ENCODE measurements at places on chromosomes 11 and 22.
A peak's percentile ranks its signal among the peaks of the same experiment; 100 is the strongest.

DNA sequence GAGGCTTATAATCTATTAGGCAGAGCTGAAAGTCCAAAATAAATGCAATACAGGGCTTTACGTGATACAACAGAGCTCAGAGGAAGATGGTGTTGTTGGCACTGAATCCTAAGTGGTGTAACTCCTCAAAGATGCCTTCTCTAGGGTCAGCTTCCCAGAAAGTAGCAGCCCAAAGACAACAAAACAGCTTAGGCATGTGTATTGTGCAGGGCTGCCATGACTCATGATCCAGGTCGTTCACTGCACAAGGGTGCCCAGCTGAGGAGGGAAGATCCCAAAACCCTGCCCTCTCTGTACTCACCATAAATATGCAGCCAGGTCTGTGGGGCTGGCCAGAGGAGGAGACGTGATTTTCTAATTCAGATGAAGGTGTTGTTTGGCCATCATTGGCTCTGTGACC is 59.4 kb upstream of the NNMT start:
- DNase-seq: no peak

DNA sequence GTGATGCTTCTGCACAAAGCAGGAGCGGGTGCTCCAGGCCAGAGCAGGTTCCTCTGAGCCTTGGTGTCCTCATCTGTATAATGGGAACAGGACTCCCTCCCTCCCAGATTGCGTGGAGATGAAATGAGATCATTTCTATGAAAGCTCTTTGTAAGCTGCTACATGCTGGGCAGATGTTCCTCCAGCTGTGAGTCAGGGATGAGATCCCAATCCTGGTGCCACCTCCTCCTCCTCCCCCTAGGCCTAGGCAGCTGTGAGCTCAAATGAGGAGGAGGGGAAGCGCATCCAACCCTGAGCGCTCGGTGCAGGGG is 7.0 kb upstream of the CABP2 start:
- DNase-seq: no peak

DNA sequence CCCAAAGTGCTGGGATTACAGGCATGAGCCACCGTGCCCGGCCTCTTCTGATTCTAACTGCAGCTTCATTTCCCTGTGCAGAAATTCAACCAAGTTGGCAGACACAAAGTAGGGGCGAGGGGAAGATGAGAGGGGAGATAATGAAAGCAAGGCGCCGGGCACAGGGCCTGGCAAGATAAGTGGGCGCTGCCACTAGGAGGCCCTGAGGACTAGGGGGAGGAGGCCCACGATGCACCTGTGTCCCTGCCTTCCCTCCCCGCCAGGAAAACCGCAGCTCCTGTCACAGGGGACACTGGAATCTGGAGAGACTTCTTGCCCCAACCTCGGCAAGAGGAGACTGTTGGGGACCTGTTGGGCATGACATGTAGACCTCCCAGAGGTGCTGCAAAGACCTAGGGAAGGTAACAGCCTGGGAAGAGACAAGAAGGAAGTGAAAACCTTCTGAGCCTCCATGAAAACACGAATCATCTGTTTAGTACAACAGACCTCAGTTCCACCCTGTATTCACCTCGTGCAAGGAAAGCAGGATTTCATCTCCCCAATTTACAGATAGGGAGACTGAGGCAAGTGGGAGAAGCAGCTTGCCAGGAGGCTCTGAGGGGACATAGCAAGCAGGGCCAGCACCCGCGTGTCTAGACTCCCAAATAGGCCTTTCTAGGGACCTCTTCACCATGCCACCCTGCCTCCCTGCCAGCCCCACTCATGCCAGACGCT is 3.1 kb upstream of the LGALS1 start:
- peak; percentile 68 for DNase-seq

GRCh38 chr22:24744638-24745037 is 29.9 kb downstream of the PIWIL3 start:
- DNase-seq: peak; percentile 27

- no peak for DNase-seq
These were observed 148.2 kb upstream of the ARHGAP20 start for GRCh38 chr11:110860461-110860860.

- DNase-seq: no peak
These were observed 221.4 kb downstream of the TENM4 start for GRCh38 chr11:79219186-79220045.

GRCh38 chr11:101115671-101116160 is 13.9 kb downstream of the PGR start:
- DNase-seq: no peak

DNA sequence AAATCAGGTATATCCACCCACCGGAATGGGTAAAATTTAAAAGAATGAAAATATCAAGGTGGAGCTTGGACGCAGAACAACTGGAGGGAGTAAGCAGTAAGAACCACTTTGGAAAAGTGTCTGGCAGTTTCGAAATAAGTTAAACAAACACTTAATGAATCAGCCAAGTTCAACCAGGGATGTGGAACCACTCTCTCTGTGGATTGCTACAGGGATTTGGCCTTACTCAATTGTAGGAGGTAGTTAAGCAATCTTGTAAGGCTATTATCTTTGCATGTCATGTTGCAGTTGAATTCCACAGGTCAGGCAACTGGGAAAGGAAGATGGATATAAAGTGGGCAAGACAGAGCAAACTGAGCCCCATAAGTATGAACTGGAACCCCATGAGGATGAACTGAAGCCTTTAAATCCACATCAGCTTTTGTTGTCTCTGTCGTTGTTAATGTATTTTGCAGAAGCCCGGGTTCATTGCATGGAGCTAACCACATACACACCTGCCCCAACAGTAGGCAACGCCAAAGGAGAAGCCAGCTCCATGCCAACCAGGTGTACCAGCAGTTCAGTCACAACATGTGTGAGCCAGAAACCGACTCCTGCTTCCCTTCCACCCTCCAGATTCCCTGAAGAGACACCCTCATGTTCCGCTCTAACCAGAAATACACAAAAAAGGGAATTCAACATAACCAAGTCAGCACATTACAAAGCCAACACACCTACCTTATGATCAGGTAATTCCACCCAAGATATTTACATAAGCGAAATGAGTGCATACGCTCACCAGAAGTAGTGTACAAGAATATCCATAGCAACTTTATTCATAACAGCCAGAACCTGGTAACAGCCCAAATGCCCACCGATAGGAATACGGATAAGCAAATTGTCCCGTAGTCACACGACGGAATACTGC is 8.0 kb upstream of the SLC43A3 start:
- no peak for DNase-seq

GRCh38 chr22:32446321-32446720 is 17.9 kb downstream of the BPIFC start:
- peak; percentile 7 for DNase-seq

DNA sequence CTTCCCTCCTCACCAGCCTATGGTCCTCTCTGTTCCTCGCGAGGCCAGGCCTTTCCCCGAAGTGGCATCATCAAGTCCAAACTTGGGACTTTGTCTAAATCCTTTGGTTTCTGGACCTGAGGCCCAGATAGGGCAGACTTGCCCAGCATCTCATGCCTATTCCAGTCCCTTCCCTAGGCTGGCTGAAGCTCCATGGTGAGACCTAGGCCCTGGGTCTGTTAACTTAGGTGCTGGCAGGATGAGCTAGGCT is 11.5 kb downstream of the RELA start:
- no peak for DNase-seq

GRCh38 chr11:5564259-5565019 is 16.1 kb upstream of the OR52H1 start:
- DNase-seq: no peak

GRCh38 chr11:59174664-59175033 is 2.7 kb downstream of the DTX4 start:
- DNase-seq: no peak

- DNase-seq: no peak
These were observed 19.9 kb upstream of the CTR9 start for GRCh38 chr11:10731064-10731680.

DNA sequence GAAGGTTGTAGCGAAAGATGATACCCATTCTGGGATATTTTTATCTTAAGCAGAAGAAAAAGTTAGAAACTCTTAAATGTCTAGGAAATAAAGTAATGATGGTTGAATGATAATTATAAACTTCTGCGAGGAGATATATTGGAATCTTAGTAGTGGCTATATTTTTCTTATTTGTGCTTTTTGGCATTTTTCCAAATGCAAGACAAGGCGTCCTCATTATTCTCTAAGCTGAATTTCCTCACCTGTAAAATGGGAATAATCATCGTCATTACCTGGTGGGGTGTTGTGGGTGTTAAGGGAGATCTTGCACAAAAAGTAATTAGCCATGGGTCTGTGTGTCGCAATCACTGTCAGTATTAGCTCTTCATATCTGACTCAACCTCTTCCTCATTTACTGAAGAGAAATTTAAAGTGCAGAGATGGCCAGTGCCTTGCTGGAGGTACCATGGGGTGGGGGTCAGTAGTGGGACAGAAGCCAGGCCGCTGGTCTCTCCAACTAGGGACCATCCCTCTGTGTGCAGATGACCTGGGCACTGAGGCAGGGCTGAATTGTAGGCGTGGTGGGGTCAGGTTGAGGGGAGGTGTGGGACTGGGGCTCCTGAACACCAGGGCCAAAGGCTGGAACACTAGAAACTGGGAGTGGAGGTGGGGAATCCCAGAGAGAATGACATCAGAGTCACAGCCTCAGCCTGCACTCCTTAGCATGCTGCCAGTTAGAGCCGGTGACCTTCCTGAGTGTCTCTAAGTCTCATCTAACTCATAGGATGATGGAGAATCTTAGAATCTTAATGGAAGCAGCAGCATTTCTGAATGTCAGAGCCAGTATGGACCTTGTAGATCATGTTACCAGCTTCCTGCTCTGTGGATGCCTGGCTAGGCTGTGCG is 4.1 kb downstream of the PITPNM1 start:
- DNase-seq: no peak

DNA sequence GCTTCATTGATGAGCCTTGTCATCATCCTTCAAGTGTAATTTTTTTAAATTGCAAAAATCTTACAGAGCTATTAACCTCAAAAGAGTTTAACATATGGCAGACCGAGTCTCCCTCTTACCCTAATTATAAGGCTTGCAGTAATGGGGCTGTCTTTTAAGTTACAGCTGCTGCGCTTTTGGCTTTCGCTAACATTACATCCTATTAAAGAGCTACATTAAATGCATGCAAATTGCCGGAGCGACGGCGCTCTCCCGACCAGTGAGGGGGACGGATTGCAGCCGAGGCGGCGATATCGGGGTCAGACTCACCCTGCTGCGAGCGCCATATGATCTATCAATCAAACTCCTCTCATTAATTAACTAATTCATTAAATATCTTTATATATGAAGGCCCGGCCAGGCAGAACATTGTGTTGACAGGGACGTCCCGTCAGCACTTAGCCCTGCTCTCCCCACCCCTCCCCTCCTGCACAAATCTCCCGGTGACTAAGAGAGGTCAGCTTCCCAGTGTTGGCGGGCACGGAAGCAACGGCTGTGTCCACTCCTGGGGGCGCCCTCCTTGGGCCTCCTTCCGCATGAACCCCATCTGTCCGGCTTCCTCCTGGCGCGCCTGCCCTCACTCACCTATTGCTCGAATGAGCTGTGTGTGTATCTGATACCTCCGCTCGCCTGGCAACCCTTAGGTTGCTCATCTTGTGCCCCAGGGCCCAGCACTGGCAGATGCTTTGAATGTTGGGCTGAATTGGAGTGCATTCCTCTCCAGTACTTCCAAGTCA is 156.0 kb upstream of the CADM1 start:
- DNase-seq: peak; percentile 1

- DNase-seq: peak; percentile 88
These were observed 101.2 kb downstream of the BCR start for GRCh38 chr22:23281406-23282088.

DNA sequence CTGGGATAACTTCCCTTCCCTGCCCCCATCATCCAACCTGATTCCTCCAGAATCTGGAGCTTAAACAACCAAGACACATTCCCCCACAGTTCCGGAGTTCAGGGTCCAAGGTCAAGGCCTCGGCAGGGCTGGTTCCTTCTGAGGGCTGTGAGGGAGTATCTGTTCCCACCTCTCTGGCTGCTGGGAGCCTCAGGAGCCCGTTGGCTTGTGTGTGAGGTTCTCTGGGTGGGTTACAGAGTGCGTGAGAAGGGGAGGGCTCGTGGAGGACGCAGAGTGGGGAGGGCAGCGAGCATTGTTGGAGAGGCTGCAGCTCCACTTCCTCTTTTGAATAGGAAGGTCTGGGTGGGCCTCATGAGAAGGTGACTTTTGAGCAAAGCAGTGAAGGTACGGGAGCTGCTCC is 8.5 kb downstream of the SERHL2 start:
- peak; percentile 56 for DNase-seq

GRCh38 chr11:44464741-44465140 is 100.7 kb upstream of the CD82 start:
- no peak for DNase-seq

DNA sequence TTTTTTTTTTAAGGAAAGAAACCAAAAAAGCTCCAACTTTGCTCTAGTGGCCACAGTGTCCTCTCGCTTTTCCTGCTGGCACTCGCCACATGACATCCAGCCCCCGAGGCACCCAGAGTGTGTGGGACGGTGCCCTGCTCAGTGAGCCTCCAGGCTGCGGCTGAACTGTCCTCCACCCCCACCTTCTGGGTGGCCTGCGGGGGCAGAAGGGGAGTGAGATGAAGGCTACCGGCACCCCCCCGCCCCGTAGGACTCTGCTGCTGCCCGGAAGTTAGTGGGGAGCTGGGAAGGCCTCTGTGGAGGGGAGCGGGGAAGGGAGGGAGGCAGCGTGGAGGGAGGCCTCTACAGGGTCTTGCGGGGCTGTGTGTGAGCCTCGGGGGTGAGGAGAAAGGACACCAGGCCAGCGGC is 264.4 kb downstream of the CTTN start:
- DNase-seq: no peak

DNA sequence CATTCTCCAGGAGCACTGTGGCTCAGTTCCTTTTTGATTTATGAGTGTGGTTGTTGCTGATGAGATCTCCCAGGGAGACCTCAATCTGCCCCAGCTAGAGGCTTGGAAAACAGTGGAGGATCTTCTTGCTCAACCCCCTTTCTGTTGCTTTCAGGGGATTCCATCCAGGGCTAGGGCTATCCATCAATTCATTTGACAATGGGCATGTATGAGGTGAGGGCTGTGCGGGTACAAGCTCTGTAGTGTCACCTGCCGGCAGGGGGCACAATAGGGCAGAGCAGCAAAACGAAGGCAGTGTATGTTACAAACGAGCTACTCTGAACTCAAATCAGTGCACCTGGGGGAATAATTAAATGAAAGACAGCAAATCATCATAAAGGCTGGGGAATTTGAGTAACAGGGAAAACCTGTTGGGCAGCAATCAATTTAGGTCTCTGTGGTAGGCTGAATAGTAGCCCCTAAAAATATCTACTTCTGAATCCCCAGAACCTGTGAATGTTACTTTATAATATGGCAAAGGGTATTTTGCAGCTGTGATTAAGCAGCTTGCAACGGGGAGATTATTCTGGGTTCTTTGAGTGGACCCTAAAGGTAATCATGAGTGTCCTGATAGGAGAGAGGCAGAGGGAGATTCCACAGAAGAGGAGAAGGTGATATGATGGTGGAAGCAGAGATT is 170.3 kb upstream of the ZBED5 start:
- DNase-seq: peak; percentile 77

GRCh38 chr22:30390974-30391691 is 3.9 kb upstream of the RNF215 start:
- DNase-seq: peak; percentile 90

DNA sequence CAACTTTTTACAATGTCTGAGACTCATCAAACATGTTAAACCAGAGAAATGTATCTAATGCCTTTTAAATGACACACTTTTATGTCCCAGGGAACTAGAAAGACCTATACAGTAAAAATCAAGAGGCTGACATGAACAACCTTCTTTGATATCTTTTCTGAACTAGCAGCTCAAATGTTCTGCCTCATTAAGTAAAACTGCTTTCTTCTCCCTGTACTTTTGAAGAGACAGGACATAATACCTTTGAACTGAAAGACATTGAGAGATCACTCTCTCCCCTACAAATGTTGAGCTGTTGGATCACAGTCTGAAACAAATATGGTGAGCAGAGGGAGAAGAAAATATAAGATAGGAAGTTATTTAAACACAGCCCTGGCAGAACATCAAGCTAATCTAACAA is 123.0 kb downstream of the FAM181B start:
- no peak for DNase-seq

Data from common myeloid progenitor, CD34-positive (primary cell).